ENCODE measurements at places on chromosomes 3 and 15. TPM values are rescaled to one million over a fixed set of nuclear protein-coding genes. Genes with fewer than 3 reads are reported as not detected.
A peak's percentile ranks its signal among the peaks of the same experiment; 100 is the strongest.

The ZCWPW2 gene
- 0.18 TPM for total RNA-seq

The SCN5A gene
- 3.1 TPM for total RNA-seq

The ADAMTSL3 gene
- 1.2 TPM for total RNA-seq

The IVD gene
- 54.8 TPM for total RNA-seq

The APOD gene
- 8.6 TPM for total RNA-seq

DNA sequence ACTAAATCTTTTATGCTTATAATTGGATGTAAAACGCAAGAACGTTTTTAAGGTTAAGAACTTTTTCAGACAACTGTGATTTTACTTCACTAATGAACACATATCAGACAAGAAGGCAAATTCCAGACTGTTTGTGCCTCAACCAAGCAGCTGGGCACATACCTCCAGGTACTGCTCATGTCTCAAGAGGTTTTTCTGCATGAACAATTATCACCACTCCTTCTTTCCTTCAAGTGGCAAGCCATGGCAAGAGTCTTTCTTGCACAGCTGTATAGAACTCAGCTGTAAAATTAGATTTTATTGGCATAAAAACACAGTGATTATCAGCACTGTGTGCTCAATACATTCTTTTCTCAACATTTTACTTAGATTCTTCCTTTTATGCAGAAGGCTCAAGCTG lies 64.3 kb downstream of the FNDC3B start:
- DNase-seq = no peak

DNA sequence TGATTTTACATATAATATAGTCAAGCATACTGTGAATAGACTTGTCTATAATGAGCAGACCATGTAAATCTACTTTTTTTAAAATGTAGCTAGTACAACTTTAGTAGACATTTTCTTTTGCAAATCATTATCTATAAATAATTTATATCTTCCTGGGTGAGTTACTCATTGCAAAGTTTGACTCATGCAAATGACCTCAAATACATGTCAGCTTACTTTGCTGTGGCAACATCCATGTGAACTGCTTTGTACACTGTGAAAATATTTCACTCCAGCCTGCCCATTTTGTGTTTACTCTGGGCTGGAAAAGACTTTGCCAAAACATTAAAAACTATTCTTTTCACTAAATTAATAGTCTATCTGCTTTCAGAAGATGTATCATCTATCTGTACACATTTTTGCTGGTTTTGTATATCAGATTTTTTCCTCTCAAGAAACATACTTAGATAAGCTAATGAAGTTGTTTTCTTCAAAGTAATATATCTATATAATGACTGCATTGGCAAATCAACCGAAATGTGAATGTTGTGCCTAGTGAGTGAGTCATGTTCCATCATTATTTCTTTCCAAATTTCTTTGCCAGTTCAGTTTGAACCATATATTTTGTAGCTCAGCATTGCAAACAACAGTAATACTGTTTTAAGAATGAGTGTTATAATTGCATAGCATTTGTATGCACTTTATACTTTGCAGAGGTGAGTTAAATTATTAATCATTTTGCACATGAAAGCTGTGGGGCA lies 26.5 kb downstream of the IGSF10 start:
- DNase-seq = no peak

DNA sequence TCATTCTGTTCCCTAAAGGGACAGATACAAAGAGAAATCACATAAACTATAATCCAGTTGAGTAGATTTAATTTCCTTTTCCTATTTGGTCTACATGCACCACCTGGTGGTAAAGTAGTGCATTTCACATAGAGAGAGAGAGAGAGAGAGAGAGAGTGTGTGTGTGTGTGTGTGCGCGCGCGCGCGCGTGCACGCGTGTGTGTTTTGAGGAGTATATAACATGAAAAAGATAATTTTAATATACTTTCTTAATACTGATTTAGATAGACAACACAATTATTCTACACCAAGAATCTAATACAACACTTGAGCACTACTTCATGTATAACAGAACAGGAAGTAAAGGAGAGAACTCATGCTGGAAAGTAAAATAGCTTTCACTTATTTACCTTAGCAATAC lies 1.1 kb upstream of the FGF7 start:
- peak; percentile 34 for DNase-seq

DNA sequence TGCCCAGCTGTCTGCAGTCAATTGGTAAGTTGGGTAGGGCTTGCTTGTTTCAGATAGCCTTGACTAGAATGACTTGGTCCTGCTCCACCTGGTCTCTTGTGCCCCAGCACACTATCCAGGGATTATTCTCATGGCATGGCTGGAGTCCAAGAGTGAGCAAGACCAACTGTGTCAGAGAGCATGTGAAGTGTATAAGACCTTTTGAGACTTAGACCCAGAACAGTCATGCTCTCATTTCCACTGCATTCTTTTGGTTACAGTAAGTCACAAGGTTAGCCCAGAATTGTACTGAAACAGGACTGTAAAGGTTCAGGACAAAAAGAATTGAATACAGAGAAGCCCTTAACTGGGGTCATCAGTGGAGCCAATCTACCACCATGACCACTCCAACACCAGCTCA lies 650.8 kb upstream of the ADAMTS9 start:
- DNase-seq = no peak

DNA sequence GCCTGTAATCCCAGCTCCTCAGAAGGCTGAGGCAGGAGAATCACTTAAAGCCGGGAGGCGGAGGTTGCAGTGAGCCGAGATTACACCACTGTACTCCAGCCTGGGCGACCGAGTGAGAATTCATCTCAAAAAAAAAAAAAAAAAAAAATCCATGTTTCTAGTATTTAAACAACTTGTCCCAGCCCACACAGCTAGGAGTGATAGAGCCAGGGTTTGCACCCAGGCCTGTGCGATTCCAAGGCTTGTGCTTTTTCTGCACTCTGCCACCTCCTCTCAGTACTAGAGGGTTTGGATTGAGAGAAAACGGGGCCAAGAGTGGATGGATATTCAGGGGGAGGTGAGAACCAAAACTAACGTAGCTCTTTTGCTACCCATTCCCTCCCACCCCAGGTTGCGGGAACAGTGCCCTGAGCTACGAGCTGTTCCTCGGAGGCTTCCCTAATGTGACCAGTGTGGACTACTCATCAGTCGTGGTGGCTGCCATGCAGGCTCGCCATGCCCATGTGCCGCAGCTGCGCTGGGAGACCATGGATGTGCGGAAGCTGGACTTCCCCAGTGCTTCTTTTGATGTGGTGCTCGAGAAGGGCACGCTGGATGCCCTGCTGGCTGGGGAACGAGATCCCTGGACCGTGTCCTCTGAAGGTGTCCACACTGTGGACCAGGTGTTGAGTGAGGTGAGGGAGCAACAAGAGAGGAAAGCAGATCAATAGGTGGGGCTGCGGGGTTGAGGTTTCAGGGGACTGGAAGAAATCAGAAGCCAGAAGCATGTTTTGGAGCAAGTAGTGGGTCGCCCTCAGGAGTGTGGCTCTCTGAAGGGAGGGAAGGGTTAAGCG lies 4.1 kb downstream of the CAMK2N2 start:
- DNase-seq = no peak

DNA sequence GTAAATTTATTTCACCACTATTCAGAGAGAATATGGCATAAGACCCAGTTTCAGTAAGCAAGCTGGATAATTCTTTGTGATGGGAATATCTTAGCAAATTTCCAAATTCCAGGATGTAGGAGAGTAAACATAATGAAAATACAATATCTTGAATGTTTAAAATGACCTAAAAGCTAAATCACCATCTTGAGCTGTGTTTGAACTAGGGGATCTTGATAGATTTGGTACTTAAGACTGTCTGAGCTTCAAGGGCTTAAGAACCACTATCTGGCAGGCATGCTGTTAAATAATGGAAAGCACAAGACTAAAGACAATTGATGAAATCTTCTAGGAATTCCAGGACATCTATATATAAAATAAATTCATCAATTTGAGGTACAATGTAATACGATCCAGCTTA lies 217.7 kb downstream of the ATP8B4 start:
- no peak for DNase-seq

DNA sequence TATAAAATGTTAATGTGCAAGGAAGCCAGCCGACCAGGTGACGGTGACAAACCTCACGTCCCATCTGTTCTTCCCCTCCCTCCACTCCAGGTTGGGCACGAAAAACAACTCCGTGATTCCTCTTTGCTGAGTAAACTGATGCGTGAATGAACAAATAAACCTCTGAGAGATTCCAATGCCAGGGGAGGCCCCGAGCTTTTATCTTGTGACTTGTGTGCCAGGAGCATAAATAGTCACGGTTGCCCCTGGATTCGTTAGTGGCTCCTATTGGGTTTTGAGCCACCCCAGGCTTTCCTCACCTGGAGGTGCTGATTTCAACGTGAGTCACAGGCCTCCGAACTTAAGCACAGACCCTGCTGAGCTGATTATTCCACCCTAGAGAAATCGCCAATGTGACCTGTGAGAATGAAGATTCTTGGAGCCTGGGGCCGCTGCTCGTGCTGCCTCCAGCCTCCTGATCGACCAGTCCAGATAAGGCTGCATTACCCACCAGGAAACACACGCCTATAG lies 119.2 kb downstream of the SHQ1 start:
- no peak for DNase-seq

- DNase-seq = no peak
These were observed 12.1 kb downstream of the SEMA3F start for GRCh38 chr3:50167069-50167840.

- DNase-seq = no peak
These were observed 45.8 kb downstream of the ARHGAP31 start for GRCh38 chr3:119340014-119340413.

DNA sequence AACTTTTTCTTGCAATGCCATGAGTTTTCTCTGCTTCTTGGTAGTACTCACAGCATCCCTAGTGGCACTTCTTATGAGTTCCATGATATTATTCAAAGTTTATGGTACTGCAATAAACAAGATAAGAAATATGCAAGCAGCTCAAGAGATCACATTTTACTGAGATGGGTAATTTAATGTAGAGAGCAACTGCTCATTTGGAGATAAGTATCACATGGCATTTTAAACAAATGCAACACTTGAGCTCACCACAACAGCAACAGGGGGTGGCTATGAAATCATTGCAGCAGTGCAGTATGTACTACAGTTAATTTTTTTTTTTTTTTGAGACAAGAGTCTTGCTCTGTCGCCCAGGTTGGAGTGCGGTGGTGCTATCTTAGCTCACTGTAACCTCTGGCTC lies 85.1 kb downstream of the WDR49 start:
- no peak for DNase-seq

DNA sequence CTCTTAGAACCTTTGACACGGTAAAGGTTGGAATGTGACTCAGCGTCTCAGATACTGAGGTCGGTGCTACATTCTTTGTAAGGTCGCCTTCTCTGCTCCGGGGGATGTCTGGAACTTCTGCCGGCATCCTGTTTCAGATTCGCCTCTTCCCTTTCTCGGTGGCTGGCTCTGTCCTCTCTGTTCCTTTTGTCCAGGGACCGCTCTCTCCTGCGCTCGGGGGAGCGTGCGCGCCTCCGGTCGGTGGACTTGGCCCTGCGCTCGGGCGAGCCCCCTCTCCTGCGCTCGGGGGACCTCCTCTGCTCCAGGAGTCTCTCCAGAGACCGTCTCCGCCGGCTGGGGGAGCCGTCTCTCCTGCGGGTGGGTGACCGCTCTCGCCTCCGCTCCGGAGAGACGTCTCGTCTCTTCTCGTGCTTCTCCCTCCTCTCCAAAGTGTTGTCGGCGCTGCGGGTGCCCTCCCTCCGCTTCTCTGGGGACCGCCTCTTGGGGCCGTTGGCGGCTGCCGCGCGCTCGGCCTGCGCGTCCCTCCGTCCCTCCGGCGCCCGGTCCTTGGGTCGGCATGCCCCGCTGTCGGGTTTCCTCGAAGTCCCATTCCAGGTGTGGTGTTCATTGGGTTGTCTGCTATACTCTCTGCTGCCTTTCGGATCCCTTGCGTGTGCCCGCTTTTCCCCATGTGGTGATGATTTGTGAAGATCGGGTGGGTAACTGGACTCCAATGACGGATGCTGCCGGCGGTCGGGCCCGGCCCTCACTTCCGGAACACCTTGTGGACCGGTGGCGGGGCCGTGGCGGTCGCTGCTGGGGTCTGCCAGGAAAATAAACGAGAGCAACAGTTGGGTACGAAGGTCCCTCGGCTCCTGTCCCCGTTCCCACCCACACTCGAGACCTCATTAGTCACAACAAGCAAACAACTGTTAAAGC lies 668.8 kb upstream of the ADAMTS9 start:
- DNase-seq = no peak

DNA sequence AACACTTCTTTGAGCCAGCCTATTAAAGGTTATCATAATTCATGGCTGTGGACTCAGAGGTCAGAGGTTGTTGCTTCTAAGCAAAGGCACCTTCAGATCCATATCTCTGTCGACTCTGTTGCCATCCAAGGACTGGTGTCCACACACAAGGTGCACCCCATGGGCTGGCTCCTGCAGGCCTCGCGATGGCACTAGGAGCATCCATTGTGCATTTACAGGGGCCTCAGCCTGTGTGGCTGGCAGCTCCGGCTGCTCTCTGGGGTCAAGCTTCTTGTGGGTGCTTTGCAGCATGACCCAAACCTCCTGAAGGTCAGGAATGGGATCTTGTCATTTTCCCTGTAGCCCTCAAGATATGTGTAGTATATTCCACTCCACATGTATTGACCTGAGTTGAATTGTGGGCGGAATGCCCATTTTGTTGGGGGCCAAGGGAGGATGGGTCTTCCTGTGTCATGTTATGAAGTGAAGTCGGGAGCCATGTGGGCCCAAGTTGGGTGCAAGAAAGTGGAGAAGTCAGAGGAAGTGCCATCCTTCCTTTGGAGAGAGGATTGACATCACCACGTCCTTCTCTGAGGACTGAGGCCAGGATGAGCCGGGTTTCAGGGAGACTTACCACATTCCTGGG lies 43.9 kb downstream of the CHDH start:
- no peak for DNase-seq

- DNase-seq = no peak
These were observed 30.9 kb downstream of the PLSCR1 start for GRCh38 chr3:146513386-146514051.

DNA sequence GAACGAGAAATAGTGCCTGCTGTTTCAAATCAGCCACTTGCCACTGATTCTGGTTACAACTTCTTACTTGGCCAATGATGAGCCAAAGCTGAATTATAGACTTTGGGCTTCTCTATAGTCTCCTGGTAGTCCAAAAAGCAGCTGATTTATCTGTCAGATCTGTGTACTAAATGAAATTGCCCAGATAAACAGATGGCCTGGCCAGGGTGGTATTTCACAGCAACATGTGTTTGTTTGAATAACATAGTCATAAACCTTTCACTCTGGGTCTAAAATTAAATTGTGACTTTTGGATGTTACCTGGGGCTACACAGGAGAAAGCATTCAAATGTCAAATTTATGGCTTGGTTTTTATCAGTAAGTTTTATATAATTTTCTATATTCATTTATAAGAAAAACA lies 147.0 kb downstream of the NECTIN3 start:
- no peak for DNase-seq

DNA sequence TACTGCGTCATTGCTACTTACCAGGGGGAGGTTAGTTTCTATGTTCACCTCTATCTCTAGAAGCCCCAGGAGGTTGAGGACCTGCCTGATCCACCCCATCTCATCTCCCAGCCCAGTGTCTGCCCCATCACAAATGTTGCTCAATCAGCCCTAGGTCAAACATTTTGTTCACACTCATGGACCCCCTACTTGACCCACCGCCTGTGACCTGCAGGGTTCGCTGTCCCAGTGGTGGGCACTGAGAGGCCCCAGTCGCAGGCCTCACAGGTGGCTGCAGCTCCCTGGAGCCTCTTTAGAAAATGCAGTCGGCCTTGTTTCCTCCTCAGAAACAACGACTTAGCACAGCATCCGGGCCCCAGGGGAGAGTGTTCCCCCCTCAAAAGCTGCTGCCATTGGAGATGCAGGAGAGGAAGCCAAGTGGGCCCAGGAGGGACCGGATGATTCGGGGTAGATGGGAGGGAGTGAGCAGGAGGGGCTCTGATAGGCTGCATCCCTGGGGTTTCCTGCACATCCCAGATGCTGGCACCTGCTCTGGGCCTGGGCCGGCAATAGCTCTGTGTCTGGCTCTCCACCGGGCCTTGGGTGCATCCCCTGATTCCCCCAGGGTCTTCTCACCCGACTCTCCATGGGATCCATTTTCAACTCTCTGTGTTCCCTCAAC lies 18.4 kb upstream of the INSYN1 start:
- no peak for DNase-seq
